ENCODE measurements at places on chromosomes 7 and 10.

DNA sequence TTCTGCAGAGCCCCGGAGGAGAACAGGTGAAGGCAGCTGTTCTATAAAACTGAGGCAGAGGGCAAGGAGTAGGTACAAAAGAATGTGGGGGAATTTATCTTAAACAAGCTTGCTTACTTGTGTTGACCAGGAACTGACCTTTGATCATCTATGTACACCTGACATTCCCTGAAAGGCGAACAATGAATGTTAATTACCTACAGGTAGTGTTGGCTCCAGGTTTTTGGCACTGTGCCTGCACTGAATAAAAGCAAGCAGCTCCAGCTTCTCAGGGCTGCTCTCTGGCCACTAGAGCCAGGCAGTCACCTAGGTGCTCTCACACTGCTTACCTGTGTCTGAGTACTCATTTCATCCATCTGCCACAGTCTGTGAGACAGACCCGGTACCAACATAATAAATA, 87.0 kb downstream of the RAPGEF5 start:
- no peak for DNase-seq

DNA sequence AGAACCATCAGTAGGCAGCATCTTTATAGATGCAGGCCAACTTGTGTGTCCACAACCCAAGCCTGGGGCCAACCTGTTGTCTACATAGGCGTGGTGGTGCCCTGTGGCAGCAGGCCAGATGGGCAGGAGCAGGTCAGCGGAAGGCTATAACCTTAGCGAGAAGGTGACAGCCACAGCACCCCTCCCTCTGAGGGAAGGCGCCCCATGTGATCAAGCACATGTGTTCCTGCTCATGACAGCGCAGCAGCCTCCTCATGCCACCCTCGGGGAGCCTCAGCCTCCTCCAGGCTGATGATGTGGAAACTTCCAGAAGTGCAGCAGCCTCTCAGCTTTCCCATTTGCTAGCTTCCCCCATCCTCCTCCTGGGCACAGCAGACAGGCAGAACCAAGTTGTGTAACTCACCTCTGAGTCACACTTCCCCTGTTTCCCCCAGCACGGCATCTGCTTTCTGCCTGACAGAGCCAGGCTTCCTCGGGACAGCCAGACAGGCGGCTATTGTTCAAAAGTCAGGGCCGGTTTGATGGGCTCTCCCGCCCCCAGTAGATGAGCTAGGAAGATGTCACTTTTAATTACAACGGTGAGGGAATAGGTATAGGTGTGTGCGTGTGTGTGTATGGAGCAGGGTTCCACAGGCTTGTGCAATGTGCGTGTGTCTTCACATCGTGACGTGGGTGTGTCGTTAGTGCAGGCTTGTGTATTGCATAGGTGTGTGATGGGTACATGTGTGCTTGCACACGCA, 312.0 kb upstream of the ZMIZ1 start:
- DNase-seq = no peak

DNA sequence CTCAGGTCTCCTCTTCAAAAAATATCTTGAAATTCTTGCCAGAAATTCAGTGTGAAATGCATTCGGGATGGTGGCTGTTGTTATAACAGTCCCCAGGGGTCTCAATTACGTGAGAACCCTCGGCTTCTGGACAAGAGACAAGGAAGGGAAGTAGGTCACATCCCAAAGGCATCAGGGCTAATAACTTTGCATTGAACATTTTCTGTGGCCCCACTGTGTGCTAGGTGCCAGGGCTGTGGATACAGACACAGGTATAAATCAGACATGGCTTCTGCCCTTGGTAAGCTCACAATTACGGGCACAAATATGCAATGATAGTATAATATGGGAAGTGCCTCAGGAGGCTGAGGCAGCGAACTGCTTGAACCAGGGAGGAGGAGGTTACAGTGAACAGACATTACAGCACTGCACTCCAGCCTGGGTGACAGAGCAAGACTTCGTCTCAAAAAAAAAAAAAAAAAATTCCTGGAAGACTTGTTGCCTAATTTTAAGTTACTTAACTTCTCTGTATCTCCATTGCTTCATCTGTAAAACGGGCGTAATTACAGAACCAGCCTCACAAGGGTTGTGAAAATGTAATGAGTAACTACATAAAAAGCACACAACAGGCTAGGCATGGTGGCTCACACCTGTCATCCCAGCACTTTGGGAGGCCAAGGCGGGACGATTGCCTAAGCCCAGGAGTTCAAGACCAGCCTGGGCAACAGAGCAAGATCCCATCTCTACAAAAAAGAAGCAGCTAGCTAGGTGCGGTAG, 2.5 kb upstream of the RHBDD2 start:
- no peak for DNase-seq

- DNase-seq = no peak
These were observed 862.3 kb upstream of the GHITM start for GRCh38 chr10:83276971-83277370.

GRCh38 chr10:101065481-101066145, 3.8 kb downstream of the KAZALD1 start:
- DNase-seq = no peak

- no peak for DNase-seq
These were observed 16.9 kb upstream of the KNDC1 start for GRCh38 chr10:133143200-133143533.

All from left renal pelvis (tissue), 4 donors.